ENCODE measurements at places on chromosomes 16 and 17.

GRCh38 chr16:2223942-2224486 lies 623 bp downstream of the E4F1 start:
- DNase-seq, result no peak

GRCh38 chr16:21222495-21223337 lies 10.8 kb upstream of the ANKS4B start:
- no peak for DNase-seq

- DNase-seq, result no peak
Measured at GRCh38 chr17:57530508-57530907, 214.6 kb downstream of the CCDC182 start.

GRCh38 chr17:70078994-70079531 lies 4.0 kb downstream of the KCNJ16 start:
- no peak for DNase-seq

- DNase-seq, result no peak
Measured at GRCh38 chr17:17944743-17945142, 27.5 kb downstream of the TOM1L2 start.

DNA sequence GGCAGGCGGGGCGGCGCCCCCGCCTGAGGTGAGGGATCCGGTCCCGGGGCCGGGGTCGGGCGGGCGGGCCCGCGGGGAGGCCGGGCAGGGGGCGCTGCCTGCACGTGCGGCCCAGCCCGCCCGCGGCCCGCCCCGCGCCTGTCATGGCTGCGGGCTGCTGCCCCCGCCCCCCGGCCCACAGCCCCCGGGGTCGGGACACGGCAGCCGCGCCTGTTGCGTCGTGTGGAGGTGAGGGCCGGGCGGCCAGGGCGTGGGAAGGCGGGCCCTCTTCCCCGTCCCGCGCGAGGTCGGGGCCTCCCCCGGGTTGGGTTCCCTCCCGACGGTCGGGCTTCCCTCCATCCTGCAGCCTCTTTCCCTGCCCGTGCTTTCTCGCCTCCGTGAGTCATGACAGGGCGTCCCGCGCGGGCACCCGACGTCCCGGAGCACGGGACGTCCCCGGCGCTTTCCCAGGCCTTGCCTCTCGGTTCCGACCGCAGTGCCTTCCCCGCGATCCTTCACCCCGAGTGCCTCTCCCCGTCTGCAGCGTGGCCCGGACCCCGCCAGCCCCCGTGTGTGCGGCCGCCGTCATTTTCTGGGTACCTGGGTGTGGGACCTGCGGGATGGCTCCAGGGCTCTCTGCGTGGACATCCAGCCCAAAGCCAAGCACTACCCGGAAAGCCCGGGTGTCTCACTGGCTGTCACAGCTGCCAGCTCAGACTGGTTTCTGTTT lies 76.7 kb downstream of the CHD9 start:
- peak; percentile 42 for DNase-seq

GRCh38 chr16:85620374-85620773 lies 7.3 kb downstream of the GSE1 start:
- DNase-seq, result no peak

DNA sequence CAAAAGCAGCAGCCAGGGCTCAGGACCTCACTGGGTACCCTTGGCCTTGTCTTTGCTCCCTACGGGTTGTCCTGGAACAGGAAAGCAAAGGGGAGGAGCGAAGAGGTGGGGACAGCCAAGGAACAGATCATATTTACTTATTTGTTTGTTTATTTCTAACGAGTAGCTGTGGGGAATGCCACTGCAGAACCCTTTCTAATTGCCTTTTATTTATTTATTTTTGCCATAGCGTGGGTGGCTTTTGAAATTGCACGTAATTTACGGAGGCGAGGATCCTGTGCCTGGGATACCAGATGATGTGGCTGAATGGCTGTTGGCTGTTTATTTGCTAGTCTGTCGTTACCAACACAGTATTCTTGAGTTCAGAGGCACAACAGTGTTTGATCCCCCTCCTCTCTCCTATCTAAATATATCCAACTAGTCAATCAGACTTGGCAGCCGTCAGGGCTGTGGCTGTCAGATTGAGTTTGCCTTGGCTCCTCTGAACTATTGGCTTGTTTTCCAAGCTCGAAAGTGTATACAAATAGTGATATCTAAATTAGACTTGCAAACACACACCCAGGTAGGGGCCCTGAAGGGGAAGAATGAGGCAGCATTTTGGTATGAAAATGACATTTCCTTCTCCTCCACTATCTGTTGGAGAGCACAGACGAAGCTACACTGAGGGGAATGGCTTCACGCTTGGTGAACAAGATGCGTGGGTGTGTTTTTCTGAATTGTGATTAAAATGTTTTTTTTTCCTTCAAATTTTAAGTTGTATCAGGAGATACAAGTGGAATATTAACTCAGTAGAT lies 110.4 kb downstream of the MSI2 start:
- DNase-seq, result no peak

- no peak for DNase-seq
Measured at GRCh38 chr16:51556694-51557340, 405.7 kb upstream of the SALL1 start.

DNA sequence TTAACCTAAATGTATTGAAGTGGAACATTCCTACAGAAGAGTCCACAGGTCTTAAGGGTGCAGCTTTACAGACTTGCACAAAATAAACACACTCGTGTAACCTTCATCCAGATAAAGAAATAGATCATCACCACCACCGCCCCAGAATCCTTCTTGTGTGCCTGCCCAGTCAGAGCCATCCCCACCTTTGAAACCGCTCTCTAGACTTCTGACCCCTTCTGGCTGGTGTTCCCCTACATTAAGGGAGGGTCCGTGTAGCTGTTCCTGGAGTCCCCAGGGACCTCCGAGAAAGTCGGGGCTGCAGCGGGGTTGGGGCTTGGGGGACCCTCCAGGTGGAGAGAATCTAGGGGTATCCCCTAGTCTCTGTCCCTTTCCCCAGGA lies 9.4 kb downstream of the TBX4 start:
- DNase-seq, result no peak

DNA sequence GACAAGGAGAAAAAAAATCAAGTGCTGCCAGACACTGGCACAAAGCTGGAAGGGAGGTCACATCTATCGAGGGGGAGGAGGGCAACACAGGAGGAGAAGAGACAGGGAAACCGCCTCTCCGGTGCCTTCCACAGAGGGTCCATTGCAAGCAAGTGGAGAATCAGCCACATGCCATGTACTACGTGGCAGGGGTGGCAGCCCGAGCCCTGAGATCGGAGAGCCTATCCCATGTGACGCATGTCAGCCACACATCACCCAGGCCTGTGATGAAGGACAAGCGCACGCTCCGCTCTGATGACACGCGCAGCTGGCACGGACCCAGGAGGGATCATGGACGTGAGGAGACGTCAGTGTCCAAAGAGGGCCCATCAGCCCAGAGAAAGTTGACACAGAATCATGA lies 30.1 kb downstream of the ADCY9 start:
- DNase-seq, result no peak

- DNase-seq, result no peak
Measured at GRCh38 chr17:48800626-48801217, 16.3 kb downstream of the TTLL6 start.

DNA sequence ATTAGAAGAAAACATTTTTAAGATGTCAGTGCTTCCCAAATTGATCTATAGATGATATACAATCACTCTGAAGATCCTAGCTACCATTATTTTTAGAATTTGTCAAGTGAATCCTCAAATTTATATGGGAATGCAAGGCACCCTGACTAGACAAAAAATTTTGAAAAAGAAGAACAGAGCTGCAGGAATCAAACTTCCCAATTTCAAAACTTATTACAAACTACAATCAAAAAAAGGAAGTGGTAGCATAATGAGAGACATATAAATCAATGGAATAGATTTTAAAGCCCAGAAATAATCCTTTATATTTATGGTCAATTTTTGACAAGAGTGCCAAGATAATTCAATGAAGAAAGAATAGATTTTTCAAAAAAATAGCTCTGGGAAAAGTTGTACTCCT lies 198.3 kb upstream of the KCNJ16 start:
- DNase-seq, result no peak
